ENCODE measurements at places on chromosomes 6 and 20. TPM values are rescaled to one million over a fixed set of nuclear protein-coding genes. Genes with fewer than 3 reads are reported as not detected.

The PRICKLE4 gene
- 13.7 TPM for polyA plus RNA-seq

- DNase-seq: no peak
Observed at GRCh38 chr20:50151034-50151743, 2.3 kb downstream of the PEDS1 start.

DNA sequence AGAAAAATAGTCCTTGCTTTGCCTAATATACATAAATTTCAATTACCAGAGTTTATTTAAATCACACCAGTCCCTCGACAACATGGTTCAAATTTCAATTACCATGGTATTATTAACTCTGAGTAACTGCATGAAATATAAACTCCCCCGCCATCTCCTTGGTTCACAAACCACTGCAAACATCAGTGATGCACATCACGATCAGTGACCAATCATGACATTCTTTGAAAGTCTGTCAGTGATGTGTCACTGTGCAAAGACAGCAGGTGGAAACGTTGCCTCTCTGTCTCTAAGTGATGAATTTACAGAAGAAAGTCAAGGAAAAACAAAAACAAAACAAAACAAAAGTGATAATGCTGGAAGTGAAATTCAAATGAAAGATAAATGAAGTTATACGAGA is 86.7 kb downstream of the TASP1 start:
- no peak for DNase-seq

The EPHA7 gene
- 18.6 TPM for polyA plus RNA-seq

- DNase-seq: no peak
Observed at GRCh38 chr6:75116946-75117345, 88.9 kb downstream of the COL12A1 start.

GRCh38 chr6:56399672-56400263 is 152.4 kb upstream of the COL21A1 start:
- DNase-seq: no peak

The ATF6B gene
- polyA plus RNA-seq: 95.0 TPM

DNA sequence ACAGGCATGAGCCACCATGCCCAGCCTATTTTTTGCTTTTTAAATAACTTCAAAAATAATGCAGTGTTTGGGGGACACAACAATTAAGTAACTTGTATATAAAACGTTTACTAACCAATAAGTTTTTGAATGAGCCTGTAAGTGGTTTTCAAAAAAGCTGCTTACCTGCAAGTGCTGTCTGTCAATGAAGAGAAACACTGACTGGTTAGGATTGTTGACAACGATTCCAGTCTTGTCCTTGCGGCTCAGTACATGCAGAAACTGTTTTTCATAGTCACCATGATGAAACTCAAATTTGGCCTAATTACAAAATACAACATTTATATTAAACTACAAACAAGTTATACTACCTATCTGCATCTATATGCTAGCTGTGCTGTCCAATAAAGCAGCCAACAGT is 10.3 kb downstream of the C6orf62 start:
- no peak for DNase-seq

- no peak for DNase-seq
Observed at GRCh38 chr6:6635869-6636268, 47.3 kb downstream of the LY86 start.

GRCh38 chr6:127590344-127590743 is 13.4 kb downstream of the C6orf58 start:
- DNase-seq: no peak

DNA sequence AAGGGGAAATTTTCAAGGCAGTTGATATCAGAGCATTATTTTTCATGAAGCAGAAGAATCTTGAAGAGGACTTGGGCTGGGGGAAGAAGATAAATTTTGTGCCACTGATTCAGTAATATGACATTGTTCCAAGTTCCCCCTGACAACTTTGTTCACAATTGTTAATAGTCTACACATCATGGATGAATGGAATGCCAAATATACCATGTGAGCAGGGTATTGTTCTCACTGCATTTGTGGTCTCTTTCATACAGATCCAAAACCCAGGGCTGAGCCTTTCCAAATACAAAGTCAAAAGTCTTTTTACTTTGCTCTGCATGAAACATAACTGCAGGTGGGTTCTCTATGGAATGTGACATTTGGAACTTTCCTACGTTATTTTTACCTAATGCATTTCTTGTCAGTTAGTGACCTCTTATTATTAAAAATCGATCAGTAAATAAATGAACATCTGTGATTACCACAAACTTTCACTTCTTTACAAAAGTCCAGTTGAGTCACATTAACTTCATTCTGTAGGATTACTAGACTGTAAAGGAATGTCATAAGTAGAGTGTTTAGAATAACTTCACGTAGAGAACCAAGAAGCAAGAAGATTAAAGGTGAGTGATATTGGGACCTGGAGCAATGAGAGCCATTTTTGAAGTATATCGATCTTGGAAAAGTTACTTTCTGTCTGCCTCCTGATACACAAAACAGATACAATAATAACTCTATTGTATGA is 100.9 kb downstream of the RCAN2 start:
- no peak for DNase-seq

All from left lung (tissue), 14 donors.